Spinal cord (tissue), 10 donors: ENCODE measurements at places on chromosomes 11 and 22.

DNA sequence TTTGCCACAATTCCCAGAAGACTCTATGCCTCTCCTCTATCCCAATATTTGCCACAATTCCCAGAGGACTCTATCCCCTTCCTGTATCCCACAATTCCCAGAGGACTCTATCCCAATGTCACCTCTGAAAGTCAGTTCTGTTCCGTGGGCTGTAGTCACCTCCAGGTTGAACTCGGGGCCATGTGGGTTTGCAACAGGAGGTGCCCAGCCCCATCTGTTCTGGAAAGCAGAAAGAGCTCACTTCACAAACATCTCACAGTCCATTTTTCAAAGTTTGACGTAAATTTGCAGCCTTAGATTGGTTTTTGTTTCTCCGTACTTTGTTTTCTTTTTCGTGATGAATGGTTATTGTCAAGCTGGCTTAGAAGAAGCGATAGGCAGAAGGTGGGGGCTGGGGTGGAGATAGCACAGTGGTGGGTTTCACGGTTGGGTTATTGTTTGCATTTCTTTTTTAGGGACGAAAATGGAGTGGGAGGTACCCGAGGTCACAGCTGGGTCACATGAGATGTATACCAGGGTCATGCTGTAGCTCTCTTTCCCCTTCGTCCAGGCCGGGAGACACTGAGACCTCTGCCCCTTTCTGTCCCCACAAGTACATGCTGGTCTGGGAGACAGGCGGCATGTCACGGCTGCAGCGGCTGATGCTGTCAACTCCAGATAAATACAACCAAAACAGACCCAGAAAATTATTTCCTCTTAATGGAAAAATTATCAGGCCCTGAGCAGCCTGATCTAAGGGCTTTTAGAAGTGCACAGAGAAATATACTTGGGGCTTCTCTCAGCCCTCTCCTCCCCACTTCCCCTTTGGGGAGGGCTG, 374.5 kb downstream of the CADM1 start:
- DNase-seq = no peak

DNA sequence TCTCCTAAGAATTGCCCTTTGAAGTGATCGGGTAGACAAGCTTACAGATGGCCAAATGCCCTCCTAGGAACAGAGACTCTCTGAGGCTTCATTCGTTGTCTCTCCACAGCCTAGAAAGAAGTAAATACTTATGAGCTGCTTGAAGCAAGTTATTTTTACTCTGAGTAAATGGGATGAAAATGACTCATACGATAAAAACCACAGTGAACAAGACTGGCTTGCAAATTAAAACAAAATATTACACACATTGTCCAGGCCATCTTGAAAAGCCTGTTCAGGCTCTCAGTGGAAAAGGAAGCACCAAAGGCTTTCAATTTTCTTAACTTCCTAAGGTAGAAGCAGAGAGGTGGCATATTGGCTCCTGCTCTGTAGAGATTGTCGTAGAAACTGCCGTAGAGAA, 294.2 kb downstream of the NELL1 start:
- no peak for DNase-seq

DNA sequence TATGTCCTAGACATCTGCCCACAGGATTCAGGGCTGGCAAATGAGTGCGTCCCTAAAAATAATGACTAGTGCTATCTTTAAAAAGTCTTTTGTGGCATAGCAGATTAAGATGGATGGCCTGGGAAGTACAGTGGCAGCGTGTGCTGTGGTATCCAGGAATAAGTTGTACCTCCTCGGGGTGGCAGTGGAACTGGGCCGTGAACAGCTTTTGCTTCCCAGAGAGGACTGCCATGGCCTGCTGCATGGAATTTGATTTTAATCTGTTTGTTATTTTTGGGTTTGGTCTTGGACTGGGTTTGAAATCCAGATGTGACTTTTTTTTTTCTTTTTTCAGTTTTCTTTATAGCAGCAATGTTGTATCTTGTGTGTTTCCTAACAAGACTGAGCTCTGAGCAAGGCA, 71.3 kb upstream of the PARVG start:
- DNase-seq = no peak

DNA sequence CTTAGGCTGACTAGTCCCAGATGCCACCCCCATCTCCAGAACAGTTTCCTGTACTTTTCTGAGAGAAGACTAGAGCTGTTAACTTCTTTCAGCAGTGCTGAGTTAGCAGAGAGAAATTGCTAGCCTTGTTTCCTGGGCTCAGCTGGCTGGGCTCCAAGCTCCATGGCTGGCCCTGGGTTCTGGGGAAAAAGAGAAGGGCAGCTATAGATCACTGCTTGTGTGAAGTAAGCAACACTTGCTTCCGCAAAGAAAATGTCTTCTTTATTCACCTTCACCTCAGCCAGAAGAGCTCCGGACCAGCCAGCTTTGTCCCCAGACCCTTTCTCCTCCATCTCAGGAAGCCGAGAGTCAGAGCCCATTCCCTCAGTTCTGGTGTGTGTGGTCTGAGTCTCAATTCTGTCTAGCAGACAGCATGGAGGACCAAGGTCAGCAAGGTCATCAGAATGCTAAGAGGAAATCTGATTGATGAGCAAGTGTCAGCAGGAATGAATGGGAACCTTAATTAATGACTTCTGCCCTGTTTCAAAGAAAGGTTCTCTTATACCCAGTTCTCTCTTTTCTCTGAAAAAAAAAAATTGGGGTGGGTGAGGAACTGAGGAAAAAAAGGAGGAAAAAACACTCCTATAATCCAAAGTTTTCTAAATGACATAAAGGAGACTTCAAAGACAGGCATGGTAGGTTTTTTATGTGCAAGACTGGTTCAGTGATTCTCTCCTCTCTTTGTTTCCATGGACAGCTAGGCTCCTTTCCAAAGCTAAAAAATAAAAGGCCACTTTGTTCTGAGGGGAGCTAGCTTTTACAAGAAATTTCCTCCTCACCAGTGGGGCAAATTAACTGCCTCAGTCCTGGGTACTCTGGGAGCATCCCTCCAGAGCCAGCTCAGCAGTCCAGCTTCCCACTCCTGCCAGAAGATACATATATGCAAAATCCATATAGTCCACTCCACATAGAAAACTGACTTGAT, 63.6 kb upstream of the FAM181B start:
- peak; percentile 74 for DNase-seq

DNA sequence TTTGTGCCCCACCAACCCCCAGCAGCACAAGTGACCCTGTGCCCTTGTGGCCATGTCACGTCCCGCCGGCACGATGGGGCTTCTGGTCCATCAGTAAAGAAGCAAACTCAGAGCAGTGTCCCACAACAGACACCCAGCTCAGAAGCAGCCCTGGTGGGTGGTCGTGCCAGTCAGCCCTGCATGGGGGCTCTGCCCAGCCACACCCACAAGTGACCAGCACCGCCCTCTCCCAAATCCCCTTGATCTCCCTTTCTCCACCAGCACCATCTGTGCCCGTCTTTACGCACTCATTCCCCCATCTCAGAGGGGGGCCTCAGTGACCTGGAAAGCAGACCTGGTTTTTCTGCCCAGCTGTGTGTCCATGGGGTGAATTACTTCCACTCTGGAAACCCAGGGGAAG, 149.1 kb downstream of the DSCAML1 start:
- DNase-seq = no peak

DNA sequence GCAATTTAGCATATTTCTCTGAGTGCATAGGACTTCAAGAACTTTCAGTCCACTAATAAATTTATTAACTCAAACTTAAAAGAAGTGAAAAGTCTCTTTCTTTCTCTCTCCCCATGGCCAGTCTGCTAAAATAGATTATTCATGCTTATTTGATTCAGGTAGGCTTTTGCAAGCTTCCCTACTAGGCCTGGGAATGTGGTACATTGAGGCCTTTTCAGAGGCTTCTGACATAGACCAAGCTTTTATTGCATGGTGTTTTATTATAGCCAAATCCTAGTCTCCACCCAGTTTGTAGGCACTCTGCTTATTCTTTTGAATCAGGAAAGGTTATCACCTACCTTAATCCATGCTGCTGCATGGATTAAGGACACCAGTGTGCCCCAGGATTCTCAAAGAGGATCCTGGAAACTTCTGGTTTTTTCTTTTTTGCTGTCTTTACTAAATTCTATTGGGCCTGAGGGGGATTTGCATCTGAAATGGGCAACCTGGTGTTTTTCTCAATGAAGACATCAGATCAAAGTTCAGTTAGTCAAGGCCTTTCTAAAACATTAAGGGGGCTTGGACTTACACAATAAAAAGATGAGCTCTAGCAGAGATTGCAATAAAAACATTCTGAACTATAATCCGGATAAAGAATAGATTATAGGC, 92.2 kb downstream of the ELP4 start:
- no peak for DNase-seq
